GM04503 (cell line): ENCODE measurements at places on chromosomes 3 and 15.

GRCh38 chr15:67383899-67384298 lies 129.3 kb downstream of the IQCH start:
- DNase-seq = no peak

- DNase-seq = no peak
Measured at GRCh38 chr15:99436542-99437314, 129.1 kb upstream of the MEF2A start.

DNA sequence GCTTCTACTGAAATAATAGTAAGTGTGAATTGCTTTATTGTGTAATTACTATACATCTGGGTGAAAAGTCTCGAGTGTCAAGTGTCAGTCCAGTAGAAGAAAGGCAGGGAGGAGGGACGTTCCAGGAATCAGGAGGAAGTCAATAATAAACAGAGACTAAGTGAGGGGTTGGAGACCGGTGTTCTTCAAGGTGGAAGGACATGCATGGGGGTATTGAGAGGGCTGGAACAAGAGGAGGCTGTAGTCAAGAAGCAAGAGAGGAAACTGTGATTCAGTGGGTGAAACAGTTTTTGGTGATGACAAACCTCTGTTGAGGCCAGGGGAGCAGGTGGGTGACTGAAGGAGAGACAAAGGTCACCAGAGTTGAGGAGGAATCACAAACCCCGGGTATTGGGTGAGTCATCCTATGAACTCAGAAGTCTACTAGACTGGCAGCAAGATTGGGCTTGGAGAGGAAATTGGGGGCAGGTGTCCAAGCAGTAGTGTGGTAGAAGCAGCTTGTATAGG lies 11.6 kb upstream of the SCAMP5 start:
- DNase-seq = no peak

GRCh38 chr15:94205366-94205765 lies 26.0 kb upstream of the MCTP2 start:
- no peak for DNase-seq

DNA sequence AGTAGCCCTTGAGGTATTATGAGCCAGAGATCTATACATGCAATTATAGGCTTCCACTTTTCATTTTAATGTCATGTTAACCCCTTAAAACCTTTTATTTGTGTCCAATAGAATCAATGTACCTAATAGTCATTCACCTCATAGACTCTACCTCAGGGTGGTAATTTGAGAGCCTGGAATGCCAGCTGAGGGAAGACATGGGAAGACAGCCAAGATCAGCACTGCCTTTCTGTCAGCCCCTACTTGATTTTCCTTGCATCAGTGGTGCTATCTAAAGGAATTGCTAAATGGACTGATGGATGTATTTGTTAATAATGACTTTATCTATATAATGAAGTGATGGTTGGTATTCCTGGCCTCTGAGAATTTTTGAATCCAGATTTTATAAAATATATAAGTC lies 113.3 kb upstream of the GBE1 start:
- DNase-seq = no peak
